Progenitor cell of endocrine pancreas (in vitro differentiated cells): ENCODE measurements at places on chromosomes 5 and 9.

DNA sequence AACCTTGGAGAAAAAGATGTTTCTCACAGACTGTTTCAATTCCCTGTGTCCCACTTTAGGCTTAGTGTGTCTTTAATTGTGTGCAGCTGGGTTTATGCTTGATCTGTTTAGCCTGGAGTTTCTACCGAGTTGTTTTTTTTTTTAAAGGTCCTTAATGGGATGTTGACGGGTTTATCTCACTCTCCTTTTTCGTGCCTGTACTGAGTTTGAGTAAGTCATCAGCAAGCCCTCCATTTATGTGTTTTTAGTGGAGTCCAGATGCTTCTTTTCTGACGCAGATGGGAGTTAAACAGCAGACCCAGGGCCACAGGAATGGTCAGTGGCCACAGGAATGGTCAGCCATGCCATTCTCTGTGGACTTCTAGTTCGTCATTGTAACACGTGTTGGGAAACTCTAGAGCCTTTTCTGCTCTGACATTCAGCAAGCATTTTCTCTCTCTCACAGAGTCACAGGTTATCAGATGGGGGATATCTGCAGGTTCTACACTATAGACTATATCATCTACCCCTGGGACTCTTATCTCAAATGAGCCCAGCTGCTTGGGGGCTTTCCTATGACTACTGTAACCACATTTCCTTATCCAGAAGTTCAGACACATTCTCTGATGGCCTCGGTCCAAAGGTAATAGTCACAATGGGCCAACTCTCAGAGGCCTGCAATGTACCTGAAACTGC is 190.5 kb downstream of the TTLL11 start:
- DNase-seq: no peak

GRCh38 chr9:133534346-133535291 is at the start of gene ADAMTSL2:
Gene ADAMTSL2, plus strand, starts transcription at chr9:133534704. Its CDS starts 2,009 bp downstream, at chr9:133536713.
- DNase-seq: no peak

- DNase-seq: no peak
Measured at GRCh38 chr9:136238342-136238732, 7.3 kb downstream of the QSOX2 start.

DNA sequence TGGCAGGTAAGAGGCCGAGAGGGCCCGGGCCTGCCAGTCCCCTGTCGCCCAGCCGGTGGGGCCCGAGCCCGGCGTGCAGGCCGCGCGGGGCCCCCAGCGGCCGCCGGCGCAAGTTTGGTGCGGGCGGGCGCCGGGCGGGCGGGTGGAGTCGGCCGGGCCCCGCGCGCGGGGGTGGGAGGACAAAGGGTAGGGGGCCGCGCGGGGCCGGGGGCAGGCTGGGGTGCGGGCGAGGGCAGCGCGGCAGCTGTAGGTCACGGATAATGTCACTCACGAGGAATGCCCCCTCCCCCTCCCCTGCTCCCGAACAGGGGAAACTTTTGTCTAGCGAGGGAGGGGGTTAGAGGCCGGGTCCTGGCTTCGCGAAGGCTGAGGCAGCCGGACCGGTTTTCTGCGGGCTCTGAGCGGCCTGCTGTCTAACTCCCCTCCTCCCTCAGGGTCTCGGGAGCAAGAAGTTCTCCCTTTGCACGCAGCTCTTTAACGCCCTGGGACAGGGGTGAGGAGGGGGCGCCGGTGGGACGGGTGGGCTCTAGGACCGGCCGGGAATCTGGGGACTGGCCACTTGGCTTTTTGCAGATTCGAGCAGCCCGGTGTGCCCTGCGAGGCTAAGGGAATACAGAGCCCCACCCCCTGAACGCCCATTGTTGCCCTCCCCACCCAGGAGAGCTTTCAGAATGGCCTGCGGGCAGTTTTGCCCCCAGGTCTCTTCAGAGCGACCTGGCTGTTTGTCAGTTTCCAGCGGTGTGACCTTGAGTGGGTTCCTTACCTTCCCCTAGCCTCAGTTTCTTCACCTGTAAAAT is 21.3 kb upstream of the NDST1 start:
- peak; percentile 94 for DNase-seq

- no peak for DNase-seq
Measured at GRCh38 chr5:74963407-74963806, 89.0 kb downstream of the GCNT4 start.

DNA sequence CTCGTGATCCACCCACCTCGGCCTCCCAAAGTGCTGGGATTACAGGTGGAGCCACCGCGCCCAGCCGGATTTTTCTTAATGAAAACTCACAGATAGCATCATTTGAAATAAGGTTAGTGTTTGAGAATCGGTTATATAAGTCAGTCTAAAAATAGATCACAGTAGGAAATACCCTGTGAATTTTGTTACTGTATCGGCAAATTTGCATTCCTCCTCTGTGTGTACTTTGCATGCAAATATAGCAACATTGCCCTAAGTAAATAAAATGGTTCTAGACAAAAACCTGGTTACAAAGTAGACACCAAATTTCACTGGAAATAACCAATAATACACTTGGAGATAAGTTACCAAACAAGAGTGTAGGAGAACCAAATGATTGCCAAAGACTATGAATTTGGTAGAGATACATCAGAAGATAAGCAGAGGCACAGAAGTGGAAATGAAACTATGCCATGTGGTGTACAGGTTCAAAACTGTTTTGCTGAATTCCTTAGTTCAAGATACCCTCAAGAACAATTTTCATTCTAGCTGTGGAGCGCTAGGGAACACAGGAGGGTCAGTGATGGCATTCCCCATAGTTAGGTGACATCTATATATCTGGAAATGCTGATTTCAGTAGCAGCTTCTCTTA is 58.1 kb downstream of the ICE1 start:
- DNase-seq: no peak

GRCh38 chr9:34271265-34272006 is 57.6 kb downstream of the KIF24 start:
- DNase-seq: no peak

DNA sequence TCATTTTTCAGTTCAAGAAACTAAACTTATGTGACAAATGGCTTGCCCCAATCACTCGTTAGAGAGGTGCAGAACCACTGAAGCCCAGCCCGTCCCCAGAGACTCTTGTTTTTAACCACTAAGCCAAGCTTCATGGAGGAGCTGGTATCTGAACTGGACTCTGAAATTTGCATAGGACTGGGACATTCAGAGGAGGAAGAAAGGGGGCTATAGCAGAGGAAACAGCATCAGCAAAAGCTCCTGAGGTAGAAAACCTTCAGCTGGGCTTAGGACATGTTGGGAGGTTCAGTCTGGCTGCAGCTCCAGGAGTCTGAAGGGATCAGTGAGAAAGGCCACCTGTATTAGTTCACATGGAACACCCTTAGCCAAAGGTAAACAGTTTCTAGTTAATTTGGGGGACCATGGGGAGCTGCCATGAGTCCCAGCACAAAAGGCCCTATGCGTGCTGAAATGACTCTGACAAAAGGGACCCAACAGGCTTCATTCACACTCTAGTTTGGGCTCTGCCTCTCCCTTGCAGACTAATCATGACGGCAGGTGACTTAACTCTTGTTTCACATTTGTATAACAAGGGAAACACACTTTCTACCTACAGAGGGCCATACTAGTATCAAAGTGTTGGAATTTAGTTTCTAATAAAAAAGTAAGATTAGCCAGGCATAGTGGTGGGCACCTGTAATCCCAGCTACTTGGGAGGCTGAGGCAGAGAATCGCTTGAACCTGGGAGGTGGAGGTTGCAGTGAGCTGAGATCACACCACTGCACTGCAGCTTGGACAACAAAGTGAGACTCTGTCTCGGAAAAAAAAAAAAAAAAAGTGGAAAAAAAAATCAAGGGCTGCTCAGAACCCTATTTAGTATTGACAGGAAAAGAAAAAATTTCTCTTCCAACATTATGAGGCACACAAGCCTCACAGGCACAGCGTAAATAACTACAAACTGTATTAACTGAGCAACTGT is 10.2 kb downstream of the FBXO10 start:
- no peak for DNase-seq

GRCh38 chr5:751496-751895 is 33.0 kb downstream of the ZDHHC11B start:
- DNase-seq: no peak

DNA sequence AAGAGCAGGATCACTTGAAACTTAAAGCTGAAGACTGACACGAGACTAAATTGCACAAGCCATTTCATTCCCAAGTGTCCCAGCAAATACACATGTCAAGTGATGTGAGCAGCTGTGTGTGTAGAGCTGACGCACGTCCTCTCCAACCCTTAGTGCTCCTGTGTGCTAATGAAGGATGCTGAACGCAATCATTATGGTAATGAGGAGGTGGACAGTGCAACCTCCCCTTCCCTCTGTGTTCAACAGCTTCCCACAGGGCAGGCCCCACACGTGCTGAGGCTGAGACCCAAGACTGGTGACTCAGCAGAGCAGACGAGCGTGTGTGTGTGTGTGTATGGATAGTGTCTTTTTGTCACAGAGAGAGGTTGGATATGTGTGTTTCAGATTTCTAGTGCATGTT is 702.1 kb downstream of the SEMA5A start:
- no peak for DNase-seq

DNA sequence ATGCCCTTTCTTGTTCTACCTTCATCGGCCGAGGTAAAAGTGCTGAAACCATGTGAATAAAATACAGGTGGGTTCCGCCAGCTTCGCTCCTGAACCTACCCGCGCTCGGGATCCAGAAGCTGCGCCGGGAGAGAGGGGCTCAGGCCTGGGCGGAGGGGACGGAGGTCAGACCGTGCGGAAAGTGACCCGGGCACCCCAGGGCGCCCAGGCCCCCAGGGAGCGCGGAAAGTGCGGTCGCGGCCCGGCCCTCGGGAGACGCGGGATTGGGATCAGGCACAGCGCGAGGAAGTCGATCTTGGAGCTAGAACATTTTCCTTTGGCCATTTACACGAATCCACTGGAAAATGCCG is 329 bp downstream of the SYK start:
- DNase-seq: no peak

DNA sequence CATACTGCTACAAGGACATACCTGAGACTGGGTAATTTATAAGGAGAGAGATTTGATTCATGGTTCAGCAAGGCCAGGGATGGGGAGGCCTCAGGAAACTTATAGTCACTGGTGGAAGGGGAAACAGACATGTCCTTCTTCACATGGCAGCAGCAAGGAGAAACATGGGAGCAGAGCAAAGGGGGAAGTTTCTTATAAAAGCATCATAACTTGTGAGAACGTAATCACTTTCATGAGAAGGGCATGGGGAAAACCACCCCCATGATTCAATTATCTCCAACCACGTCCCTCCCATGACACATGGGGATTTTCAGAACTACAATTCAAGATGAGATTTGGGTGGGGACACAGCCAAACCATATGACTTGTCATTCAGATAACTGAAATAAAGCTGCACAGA is 100.9 kb downstream of the ST8SIA4 start:
- no peak for DNase-seq

GRCh38 chr5:41334758-41335157 is 121.4 kb upstream of the C6 start:
- DNase-seq: no peak

DNA sequence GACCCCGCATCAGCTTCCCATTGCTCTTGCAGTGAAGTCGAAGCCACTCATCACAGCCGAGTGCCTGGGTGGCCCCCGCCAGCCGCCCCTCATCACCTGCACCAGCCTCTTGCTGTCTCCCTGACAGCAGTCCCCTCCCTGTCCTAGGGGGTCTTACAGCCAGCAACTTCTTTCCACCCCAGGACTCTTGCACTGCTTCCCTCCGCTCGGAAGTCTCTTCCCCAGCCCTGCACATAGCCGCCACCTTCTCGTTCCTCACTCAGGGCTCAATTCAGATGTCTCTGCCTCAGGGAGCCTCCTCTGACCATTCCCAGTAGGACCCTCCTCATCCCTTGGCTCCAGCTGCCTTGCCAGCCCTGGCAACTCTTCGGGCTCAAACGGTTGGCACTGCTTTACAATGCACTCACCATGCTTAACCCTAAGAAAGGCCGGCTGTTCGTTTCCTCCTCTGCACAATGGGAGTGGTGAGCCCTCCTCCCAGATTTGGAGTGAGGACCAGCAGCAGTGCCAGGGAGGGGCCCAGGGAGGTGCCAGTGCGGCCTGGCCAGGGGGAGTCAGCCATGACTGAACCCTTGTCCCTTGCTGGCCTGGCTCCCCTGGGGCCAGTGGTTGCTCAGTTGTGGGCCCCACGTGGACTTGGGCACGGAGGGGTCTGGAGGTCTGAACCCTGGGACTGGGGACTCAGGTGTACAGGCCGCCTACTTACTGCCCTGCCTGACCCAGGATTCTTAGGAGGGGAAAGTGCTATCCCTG is 6.1 kb downstream of the TCF7 start:
- DNase-seq: no peak

GRCh38 chr9:93629920-93630319 is 53.5 kb downstream of the PHF2 start:
- no peak for DNase-seq

DNA sequence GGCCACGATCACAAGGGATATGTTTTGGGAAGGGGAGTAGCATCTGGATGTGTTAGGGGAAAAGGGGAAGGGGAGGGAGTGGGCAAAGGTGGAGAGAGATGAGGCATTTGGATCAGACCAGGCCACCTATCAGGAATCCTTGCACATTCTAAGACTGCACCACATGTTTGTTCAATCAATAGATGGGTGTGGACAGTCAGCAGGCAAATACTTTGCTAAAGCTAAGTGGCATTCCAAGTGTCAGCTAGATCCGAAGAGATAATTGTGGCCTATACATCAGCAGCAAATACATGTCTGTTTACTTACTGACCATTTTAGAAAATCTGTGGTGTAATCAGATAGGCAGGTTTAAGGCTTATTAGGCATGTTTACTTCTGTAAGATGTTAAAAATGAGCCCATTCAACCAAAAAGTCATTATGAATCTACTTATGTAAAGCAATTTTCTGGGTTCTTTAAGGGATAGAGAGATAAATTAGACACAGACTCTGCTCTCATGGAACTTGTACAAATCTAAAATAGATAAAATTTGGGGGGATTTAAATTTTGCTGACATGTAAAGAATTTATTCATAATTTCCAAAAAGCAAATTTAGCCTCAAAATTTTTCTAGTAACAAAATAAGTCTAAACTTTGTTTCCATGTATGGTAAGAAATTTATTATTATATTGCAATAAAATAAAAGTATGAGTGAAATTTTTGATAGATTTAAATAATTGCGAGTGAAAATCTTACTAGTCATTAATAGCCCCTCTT is 107.3 kb downstream of the SNCAIP start:
- DNase-seq: no peak

DNA sequence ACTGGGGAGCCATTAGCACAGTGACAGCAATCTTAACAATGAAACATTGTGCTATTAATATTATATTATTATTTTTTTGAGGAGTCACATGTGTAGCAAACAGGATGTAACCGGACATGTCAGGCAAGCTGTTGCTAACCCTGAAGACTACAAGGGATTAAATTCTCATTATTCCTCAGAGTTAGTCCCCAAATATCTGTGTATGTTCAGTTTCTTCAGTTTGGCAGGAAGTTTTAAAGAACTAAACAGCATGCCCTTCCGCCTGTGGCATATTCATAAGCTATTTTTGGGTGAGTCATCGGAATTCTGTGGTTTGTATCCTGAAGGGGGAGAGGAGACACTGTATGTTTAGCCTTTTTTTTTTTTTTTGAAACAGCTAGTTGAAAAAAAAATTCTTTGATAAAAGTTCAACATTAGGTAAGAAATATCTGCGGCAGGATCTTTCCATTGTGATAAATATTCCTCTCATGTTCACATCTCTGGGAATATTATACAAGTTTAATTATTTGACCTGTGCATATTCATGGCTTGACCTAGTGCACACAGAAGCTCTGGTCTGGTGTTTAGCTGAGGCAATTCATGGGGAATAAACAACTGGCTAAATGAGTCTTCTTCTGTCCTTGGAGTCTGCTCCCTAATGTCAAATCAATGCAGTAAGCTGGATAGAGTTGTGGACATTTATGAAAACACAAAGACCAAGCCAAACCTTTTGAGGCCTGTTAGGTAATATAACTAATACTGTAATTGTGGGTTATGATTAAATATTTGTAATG is 202.7 kb upstream of the CDKN2B start:
- DNase-seq: no peak
